ENCODE measurements at places on chromosomes 7 and 10. TPM values are rescaled to one million over a fixed set of nuclear protein-coding genes. Genes with fewer than 3 reads are reported as not detected.

Gene NPFFR1
- under 0.01 TPM for total RNA-seq

Gene P4HA1
- 19.8 TPM for total RNA-seq

Gene EPHB6
- total RNA-seq = 0.80 TPM

Gene AS3MT
- total RNA-seq = 3.2 TPM

Gene LHPP
- 12.2 TPM for total RNA-seq

Gene UBE2D1
- 17.0 TPM for total RNA-seq

Gene DNA2
- 8.4 TPM for total RNA-seq

Gene NOD1
- 6.5 TPM for total RNA-seq

Gene C7orf33
- total RNA-seq = not detected

Gene OR6B1
- not detected for total RNA-seq

Gene SPDYE1
- total RNA-seq = not detected

Gene HEPACAM2
- total RNA-seq = not detected

Gene ENTPD1
- total RNA-seq = 0.07 TPM

Gene TCAF2
- total RNA-seq = 1.4 TPM

Gene UNCX
- total RNA-seq = not detected

Gene ITPRID1
- not detected for total RNA-seq

Gene PNLIPRP3
- total RNA-seq = 0.03 TPM

All from A549 treated with AZD2906 at 1 μM for 4 hours (cell line).